ENCODE measurements at places on chromosomes 2 and 18. TPM values are rescaled to one million over a fixed set of nuclear protein-coding genes. Genes with fewer than 3 reads are reported as not detected.

ATG9A gene
- 38.5 TPM for total RNA-seq

LOXHD1 gene
- 0.38 TPM for total RNA-seq

RIT2 gene
- not detected for total RNA-seq

CXCR1 gene
- 1.1 TPM for total RNA-seq

ARHGAP15 gene
- total RNA-seq, result 23.2 TPM

BMP10 gene
- total RNA-seq, result not detected

ANKRD30B gene
- total RNA-seq, result not detected

FBLN7 gene
- total RNA-seq, result 14.6 TPM

TBC1D8 gene
- total RNA-seq, result 13.9 TPM

ST6GAL2 gene
- total RNA-seq, result 15.5 TPM

CXCR4 gene
- 7.8 TPM for total RNA-seq

RPE gene
- 47.4 TPM for total RNA-seq

CCL20 gene
- total RNA-seq, result not detected

SPP2 gene
- total RNA-seq, result not detected

REEP1 gene
- 55.2 TPM for total RNA-seq

TRAPPC8 gene
- 46.3 TPM for total RNA-seq

ITPRIPL1 gene
- total RNA-seq, result 1.5 TPM

TRIM43 gene
- not detected for total RNA-seq

NRP2 gene
- total RNA-seq, result 93.5 TPM

CD8B2 gene
- not detected for total RNA-seq

CCDC178 gene
- total RNA-seq, result 1.2 TPM

MAL gene
- total RNA-seq, result 1.0 TPM

PDE1A gene
- total RNA-seq, result 15.1 TPM

CIB4 gene
- total RNA-seq, result not detected

B3GNT7 gene
- 5.7 TPM for total RNA-seq

CNTNAP5 gene
- not detected for total RNA-seq

SMAD2 gene
- 114 TPM for total RNA-seq

CROCC2 gene
- 0.09 TPM for total RNA-seq

SCYGR8 gene
- not detected for total RNA-seq

POTEJ gene
- total RNA-seq, result not detected

C1GALT1C1L gene
- 1.3 TPM for total RNA-seq

CD226 gene
- total RNA-seq, result 2.5 TPM

DYTN gene
- total RNA-seq, result not detected

GAD1 gene
- not detected for total RNA-seq

CFC1 gene
- total RNA-seq, result not detected

NDC80 gene
- total RNA-seq, result 0.48 TPM

VIL1 gene
- total RNA-seq, result not detected

PLEK gene
- 22.7 TPM for total RNA-seq

UPP2 gene
- not detected for total RNA-seq

MC2R gene
- not detected for total RNA-seq

VAMP8 gene
- 29.7 TPM for total RNA-seq

MROH2A gene
- total RNA-seq, result not detected
